ENCODE measurements at places on chromosomes 3 and 15.

DNA sequence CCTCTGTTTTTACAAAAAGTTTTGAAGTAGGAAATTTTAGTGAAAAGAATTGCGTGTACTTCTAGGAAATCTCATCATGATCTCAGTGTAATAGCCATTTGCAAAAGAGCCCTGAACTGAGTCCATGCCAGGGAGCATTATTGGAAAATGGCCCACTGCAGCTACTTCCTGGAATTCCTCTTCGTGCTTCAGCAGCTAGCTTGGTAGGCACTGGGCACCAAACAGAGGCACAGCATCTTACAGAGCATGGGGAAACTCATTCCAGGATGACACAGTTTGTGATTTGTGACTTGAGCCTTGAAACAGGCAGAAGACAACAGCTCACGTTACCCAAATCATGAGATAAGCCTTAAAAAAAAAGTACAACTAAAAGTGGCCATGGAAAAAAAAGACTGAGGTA lies 179.1 kb downstream of the WDR72 start:
- no peak for DNase-seq

DNA sequence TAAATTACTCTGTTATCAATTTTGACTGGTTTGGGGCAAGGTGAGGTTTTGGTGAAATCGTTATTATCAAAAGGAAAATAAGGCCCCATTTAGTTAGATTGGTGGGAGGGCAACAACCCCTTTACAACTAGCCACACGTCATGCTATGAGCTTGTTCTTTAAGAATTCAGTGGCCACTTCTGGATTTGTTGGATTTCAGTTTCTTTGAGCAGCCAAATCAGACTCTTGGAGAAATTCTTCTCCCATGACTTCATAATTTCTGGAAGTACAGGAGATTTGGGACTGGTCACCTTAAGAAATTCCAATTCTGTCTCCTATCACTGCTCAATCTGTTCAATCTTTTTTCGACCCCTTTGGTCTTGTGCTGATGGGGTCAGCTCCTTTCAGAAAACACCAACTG lies 14.8 kb upstream of the WNT5A start:
- no peak for DNase-seq

GRCh38 chr3:62718515-62719320 lies 156.5 kb downstream of the CADPS start:
- no peak for DNase-seq

- no peak for DNase-seq
Observed at GRCh38 chr3:77412021-77412438, 372.1 kb downstream of the ROBO2 start.

DNA sequence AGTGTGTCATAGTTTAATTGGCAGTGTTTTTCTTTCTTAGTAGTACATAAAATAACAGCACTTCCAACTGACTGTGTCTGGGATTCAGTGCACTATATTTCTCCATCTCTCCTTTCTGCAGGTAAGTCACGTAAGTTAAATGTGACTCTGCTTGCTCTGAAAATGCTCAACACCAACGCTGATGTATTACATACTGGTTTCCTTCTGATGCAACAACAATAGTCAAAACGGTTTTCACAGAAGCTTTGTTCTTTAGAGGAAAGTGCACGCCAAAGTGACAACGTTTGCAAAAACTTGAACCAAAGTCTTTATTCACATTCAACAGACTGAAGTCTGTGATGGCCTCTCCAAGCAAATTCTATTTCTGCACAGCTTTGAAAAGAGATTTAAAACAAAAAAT lies 707.1 kb upstream of the CFAP20DC start:
- no peak for DNase-seq

DNA sequence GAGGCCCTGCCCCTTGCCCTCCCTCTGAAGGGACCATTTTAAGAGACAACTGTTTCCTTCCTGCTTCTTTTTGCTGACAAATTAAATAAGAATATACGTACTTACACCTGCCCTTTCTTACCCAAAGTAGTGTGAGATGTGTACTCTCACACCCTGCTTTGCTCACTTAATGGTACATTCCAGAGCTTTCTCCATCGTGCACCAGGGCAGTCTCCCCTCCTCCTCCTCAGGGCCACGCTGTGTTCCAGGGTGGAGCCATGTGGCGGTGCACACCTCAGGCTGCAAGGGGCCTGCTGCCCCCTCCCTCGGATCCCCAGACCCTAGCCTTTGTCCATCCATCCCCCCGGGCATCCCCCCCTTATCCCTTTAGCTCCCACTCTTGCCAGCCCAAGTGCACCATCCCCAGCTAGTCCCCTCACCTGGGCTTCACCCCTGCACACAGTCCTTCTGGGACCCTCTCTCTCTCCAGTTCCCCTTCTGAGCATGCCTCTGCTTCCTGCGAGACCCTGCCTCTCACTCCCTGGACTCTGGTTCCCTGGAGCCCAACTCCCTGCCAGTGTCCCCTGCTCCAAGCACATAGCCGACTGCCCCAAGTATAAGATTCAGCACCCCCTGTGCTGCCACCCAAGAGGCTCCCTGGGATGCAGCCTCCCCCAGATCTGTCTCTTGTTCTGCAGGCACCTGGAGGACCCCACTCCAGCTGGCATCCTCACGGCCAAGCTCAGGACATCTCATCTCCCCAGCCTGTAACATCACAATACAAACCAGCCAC lies 89.5 kb upstream of the IQSEC1 start:
- DNase-seq, result no peak

GRCh38 chr15:93862791-93863190 lies 368.6 kb upstream of the MCTP2 start:
- no peak for DNase-seq

- DNase-seq, result no peak
Observed at GRCh38 chr15:99702895-99703602, 30.2 kb downstream of the LYSMD4 start.

GRCh38 chr15:74782259-74783071 lies 585 bp downstream of the CSK start:
- no peak for DNase-seq

- DNase-seq, result no peak
Observed at GRCh38 chr15:42507514-42507913, 12.1 kb downstream of the SNAP23 start.

DNA sequence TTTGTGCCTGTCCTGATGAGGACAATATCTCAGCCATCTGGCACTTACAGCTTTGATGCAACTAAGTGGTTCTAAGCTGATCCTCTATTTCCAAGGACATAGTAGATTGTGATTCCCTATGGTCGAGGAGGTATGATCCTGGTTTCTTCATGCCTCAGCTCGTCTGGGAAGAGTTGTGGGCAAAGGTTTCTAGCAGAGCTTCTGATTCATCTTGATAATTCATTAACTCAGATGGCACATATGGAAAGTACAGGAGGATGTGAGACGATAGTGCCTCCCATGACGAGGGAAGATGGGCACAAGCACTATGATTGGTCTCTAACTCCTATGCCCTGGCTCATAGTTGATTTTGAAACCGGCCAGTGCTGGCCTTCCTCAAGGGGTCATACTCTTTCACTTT lies 334.2 kb upstream of the SEMA6D start:
- DNase-seq, result no peak

DNA sequence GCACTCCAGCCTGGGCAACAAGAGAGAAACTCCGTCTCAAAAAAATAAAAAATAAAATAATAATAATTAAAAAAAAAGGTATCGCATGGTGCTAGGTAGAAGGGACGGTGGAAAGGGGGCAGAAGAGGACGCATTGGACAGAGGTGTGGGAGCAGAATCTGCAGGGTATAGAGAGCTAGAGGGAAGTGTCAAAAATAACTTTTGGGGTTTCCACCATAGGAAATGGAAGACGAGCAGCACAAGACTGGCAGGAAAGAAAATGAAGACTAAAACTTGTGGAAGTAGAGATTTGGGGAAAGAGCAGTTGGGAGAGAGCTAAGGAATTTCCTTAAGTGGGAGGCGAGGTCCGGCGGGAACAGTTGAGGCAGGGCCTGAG lies 585 bp upstream of the MKRN2 start:
- no peak for DNase-seq

DNA sequence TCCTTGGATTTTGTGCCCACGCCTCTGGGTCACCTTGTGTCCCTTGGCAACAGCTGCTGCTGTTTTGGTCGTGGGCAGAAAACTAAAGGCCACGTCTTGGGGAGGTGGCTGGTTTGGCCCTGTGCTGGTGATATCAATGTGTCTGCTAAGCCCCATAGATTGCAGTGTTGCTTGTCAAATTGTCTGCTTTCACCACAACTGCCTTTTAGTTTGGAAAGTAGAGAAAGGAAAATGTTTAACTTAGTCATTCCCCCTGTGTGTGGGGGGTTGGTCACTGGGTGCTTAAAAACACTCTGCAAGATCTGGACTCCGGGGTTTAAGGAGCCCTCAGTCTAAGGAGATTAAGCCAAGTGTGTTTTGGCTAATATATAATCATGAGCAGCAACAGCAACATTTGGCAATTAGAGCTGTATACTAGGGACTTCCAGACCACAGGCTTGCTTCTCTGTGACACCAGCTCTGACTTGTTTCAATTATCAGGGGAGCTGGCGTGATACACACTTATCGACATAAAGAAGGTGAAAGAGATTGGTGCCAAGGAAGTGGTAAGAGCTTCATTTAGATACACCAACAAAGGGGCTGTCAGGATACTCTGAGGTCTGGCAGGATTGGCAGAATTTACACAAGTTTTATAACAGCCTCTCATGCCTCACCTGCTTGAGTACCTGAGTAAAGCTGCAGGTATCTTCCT lies 3.5 kb downstream of the SMAD3 start:
- DNase-seq, result no peak

- no peak for DNase-seq
Observed at GRCh38 chr15:67528513-67528912, 7.6 kb downstream of the C15orf61 start.

GRCh38 chr3:77392181-77392580 lies 352.3 kb downstream of the ROBO2 start:
- no peak for DNase-seq

- no peak for DNase-seq
Observed at GRCh38 chr15:57012556-57012955, 94.1 kb downstream of the TCF12 start.

GRCh38 chr3:42844412-42844713 lies 31.3 kb downstream of the CYP8B1 start:
- no peak for DNase-seq

- DNase-seq, result no peak
Observed at GRCh38 chr3:156291272-156292123, 171.1 kb downstream of the KCNAB1 start.

DNA sequence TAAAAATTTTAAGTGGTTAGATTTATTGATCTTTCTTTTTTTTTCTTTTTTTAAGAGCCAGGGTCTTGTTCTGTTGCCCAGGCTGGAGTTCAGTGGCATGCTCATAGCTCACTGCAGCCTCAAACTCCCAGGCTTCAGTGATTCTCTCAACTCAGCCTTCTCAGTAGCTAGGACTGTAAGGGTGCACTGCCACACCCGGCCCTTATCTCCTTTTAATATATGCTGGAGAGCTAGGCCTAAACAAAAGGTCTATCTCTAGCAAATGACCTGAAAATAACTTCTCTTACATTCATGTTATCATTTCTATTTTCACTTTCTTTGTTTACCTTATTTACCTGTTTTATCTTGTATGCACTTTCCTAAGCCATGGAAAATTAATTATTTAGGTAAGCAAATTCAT lies 35.2 kb upstream of the MELTF start:
- no peak for DNase-seq

- DNase-seq, result no peak
Observed at GRCh38 chr3:196057760-196058331, 24.0 kb downstream of the TFRC start.

DNA sequence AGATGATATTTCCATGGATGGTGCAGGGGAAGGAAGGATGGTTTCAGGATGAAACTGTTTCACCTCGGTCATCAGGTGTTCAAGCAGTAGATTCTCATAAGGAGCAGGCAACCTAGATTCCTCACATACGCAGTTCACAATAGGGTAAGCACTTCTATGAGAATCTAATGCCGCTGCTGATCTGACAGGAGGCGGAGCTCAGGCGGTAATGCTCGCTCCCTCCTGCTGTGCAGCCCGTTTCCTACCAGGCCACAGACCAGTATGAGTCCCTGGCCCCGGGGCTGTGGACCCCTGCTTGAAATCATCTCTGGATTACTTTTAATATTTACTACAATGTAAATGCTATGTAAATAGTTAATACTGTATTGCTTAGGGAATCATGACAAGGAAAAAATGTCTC lies 241.8 kb downstream of the ROBO2 start:
- DNase-seq, result no peak

- DNase-seq, result no peak
Observed at GRCh38 chr3:179797192-179797591, 144.4 kb downstream of the USP13 start.

DNA sequence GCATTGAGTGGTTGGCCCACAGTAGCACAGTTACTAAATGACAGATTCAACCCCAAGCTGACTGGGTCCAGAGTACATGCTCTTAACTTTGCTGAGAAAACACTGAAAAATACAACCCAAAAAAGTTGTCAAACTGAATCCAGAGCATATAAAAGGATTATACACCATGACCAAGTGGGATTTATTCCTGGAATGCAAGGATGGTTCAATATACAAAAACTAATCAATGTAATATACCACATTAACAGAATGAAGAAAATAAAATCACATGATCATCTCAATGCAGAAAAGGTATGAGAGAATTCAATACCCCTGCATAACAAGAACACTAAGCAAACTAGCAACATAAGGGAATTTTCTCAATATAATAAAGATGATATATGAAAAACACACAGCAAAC lies 98.5 kb downstream of the STAG1 start:
- no peak for DNase-seq

GRCh38 chr3:64827019-64827418 lies 139.2 kb upstream of the ADAMTS9 start:
- DNase-seq, result no peak

DNA sequence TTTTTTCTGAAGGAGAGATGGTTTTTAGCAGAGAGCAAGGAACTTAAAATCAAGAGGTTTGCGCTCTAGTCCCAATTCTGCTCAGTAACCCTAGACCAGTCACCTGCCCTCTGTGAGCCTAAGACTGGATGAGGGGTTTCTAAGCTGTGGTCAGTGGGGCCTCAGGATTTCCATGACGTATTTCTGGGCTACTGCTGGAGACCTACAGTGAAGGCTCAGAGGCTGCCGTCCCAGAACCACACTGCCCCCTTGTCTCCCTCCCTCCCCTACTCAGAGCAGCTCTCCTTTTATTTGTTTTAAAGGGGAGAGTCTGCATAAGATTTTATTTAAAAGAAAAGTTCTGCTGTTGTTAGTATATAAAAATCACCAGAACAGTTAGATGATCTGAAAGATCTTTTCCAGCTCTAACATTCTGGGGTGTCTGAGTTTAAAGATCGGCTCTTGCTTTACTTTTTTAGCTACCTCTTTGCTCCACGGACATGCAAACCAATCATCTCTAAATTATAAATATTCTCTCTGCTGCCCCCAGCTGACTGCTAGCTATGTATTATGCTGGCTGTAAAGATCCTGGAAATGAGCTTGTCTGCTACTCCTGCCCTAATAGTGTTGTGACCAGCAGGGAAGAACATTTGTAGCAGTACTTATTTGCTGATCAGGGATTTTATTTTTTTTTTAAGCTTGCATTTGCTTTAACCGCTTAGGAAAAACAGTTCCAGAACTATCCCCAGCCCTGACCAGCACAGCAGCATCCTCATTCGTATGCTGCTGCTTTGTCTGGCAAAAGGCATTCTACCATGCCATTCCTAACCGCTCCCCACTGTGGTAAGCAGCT lies 28.6 kb upstream of the NDUFB4 start:
- peak; percentile 6 for DNase-seq

- no peak for DNase-seq
Observed at GRCh38 chr15:74920456-74920855, 13.8 kb upstream of the FAM219B start.
